Airway epithelial cell (primary cell): ENCODE measurements at places on chromosomes 4 and X. TPM values are rescaled to one million over a fixed set of nuclear protein-coding genes. Genes with fewer than 3 reads are reported as not detected.

The GAGE2A gene
- total RNA-seq: not detected in 2 replicates

The MAGED4 gene
- total RNA-seq: 3.1 and 6.6 TPM in 2 replicates

The NWD2 gene
- total RNA-seq: 0.07 TPM in 1 of 2 replicates, not detected in the other

The GC gene
- not detected in 2 replicates for total RNA-seq

The MID1IP1 gene
- 89.9 and 91.5 TPM in 2 replicates for total RNA-seq

The PNMA3 gene
- not detected in 2 replicates for total RNA-seq

The MAGEB17 gene
- not detected in 2 replicates for total RNA-seq

The DCAF12L2 gene
- total RNA-seq: not detected in 2 replicates

The CYBB gene
- not detected in 2 replicates for total RNA-seq

The PPP1R3F gene
- 4.7 and 6.2 TPM in 2 replicates for total RNA-seq

The FGFR3 gene
- total RNA-seq: 120 TPM in 2 replicates

The PAGE2 gene
- total RNA-seq: not detected in 2 replicates

The UTP3 gene
- total RNA-seq: 26.8 and 27.4 TPM in 2 replicates

The ZFP92 gene
- 0.05 and 0.21 TPM in 2 replicates for total RNA-seq

The CYTL1 gene
- not detected in 2 replicates for total RNA-seq

The C4orf51 gene
- not detected in 2 replicates for total RNA-seq

The CTAG2 gene
- not detected in 2 replicates for total RNA-seq

The PPP2R2C gene
- 1.1 and 1.2 TPM in 2 replicates for total RNA-seq

The ELF4 gene
- 14.2 and 19.6 TPM in 2 replicates for total RNA-seq

The PARM1 gene
- total RNA-seq: 0.07 TPM in 1 of 2 replicates, not detected in the other

The ATP1B4 gene
- not detected in 2 replicates for total RNA-seq

The HTRA3 gene
- 0.71 and 0.84 TPM in 2 replicates for total RNA-seq

The ADGRL3 gene
- total RNA-seq: 0.19 and 0.21 TPM in 2 replicates

The F9 gene
- not detected in 2 replicates for total RNA-seq

The ATP2B3 gene
- total RNA-seq: not detected in 2 replicates

The RADX gene
- total RNA-seq: 2.2 and 2.3 TPM in 2 replicates

The TECRL gene
- not detected in 2 replicates for total RNA-seq

The MAGEA9B gene
- total RNA-seq: not detected in 2 replicates

The PHEX gene
- 1.2 and 2.4 TPM in 2 replicates for total RNA-seq

The NLRP2B gene
- total RNA-seq: not detected in 2 replicates

The EXOC1 gene
- total RNA-seq: 24.8 and 24.9 TPM in 2 replicates

The FGFBP2 gene
- total RNA-seq: not detected in 2 replicates

The UGT8 gene
- total RNA-seq: 1.2 and 2.2 TPM in 2 replicates

The SYTL4 gene
- total RNA-seq: 1.5 and 3.5 TPM in 2 replicates

The POLA1 gene
- 6.2 and 9.1 TPM in 2 replicates for total RNA-seq

The TEX13D gene
- total RNA-seq: not detected in 2 replicates

The USP53 gene
- 11.3 and 15.7 TPM in 2 replicates for total RNA-seq

The NEXMIF gene
- not detected in 2 replicates for total RNA-seq

The TRIM60 gene
- not detected in 2 replicates for total RNA-seq

The CFP gene
- 0.21 TPM in 1 of 2 replicates, not detected in the other for total RNA-seq

The FOXR2 gene
- not detected in 2 replicates for total RNA-seq

The XIAP gene
- 15.3 and 23.3 TPM in 2 replicates for total RNA-seq

The TXK gene
- total RNA-seq: not detected in 2 replicates

The USP26 gene
- total RNA-seq: not detected in 2 replicates

The GPC3 gene
- total RNA-seq: 6.9 and 8.7 TPM in 2 replicates

The SPARCL1 gene
- not detected in 2 replicates for total RNA-seq

The RNF150 gene
- total RNA-seq: 0.37 and 0.63 TPM in 2 replicates

The MAPK10 gene
- 5.5 and 6.5 TPM in 2 replicates for total RNA-seq

The MEPE gene
- total RNA-seq: not detected in 2 replicates

The MAMLD1 gene
- 0.92 and 1.1 TPM in 2 replicates for total RNA-seq

The VMA21 gene
- 29.9 and 41.0 TPM in 2 replicates for total RNA-seq

The PRDX4 gene
- 179 and 211 TPM in 2 replicates for total RNA-seq

The DDX53 gene
- total RNA-seq: not detected in 2 replicates

The TCEANC gene
- 1.3 and 1.5 TPM in 2 replicates for total RNA-seq
